NCI-H1417 (cell line): ENCODE measurements at places on chromosomes 11 and 22.

DNA sequence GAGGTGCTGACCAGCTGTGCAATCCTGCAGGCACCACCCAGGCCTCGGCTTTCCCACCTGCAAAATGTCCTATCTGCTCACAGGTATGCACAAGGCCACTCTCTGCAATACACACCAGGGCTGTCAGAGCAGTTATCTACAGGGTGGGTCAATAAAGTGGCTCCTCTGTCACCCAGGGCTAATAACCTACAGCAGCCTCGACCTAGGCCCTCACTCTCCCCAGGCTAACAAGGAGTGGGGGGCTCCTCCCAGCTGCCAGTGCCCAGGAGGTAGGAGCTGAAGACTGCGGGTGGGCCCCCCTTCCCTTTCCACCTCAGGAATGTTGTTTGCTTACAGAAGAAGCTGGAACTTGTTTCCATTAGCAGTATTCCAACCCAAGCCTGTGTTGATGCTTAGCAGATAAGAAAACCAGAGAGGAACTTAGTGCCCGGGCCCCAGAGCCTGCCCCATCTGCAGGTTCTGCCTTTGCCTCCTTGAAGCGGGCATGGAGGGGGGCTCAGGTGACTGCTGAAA lies 26.8 kb downstream of the MYH9 start:
- DNase-seq = no peak

- DNase-seq = no peak
Observed at GRCh38 chr22:21791635-21792625, 56.3 kb upstream of the YPEL1 start.

DNA sequence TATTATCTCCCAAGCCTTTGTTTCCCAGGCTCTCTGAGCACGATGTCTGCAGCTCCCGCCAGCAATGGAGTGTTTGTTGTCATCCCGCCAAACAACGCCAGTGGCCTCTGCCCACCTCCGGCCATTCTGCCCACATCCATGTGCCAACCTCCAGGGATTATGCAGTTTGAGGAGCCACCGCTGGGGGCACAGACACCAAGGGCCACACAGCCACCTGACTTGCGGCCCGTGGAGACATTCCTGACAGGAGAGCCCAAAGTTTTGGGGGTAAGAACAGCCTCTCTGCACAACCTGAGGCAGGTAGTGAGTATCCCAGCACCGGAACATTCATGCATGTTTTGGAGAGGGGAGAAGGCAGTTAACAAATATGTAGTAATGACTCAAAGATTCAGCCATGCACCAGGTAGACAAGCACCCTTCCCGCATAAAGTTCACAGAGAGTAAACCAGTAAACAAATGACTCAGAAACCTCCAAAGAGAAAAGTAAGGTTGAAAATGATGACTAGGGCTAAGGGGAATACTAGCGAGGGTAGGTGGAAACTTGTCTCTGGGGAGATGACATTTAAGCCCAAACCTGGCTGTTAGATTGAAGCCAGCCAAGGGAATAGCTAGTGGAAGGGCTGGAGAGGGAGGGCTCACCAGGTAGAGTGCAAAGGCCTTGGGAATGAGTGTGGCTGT lies 7.2 kb downstream of the MS4A15 start:
- no peak for DNase-seq

- DNase-seq = no peak
Observed at GRCh38 chr11:18785411-18785810, 6.2 kb downstream of the PTPN5 start.

DNA sequence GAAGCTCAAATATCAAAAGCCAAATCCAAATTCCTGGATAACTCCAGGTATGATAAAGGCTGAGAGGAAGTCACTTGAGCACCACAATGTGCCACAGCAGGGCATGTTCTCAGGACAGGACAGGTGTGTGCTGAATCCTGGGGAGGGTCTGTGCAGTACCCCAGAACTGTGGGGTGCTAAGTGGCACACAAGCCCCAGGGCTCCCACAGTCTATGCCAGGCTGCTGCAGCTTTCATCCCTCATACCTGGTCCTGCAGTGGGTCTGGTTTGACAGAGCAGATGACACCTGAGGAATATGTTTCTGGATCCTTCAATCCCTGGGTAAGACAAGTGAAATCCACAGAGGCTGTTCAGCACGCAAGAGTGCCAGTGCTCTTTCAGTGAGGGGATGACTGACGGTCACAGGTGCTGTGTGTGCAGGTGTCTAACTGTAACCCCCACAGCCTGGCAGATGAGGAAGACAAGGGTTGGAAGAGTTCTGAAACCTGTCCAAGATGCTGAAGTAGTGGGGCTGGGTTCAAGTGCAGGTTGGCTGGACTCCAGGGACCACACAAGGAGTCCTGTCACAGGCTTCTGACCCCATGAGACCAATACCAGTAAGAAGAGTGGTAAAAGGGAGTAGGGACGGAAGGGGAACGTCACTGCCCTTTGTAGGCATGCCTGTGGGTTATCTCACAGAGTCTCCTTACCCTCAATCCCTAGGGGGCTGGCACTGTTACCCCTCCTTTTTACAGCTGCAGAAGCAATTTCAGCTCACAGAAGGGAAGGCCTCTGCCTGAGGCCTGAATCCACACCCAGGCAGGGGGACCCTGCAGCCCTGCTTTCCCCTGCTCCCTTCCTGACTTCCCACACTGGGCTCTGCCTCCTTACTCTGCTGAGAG lies 14.1 kb downstream of the SERPIND1 start:
- DNase-seq = no peak

GRCh38 chr22:47020166-47020565 lies 257.7 kb downstream of the TBC1D22A start:
- no peak for DNase-seq

DNA sequence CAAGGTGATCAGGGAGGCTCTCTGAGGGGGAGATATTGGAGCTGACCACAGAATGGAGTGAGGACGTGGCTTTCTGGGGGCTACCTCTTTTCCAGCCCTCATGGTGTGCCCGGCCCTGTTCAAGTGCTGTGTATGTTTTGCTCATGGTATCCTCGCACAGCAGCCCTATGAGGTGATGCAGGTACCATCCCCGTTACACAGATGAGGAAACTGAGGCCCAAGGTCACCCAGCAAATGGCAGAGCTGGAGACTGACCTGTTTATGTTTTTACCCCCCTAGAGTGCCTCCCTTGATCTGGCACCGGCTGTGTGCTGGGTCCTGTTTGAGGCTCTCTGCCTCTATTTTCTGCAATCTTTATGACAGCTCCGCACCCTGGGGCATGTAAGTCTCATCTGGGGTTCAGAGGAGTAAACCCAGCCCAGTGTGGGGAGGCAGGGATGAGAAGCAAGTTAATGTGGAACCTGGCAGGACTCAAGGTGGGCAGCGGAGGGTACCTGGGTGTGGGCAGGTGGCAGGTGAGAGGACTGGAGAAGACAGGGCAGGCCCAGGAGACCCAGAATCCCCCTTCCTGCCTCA lies 20.8 kb downstream of the SGSM1 start:
- DNase-seq = no peak
